A549 treated with AZD2906 at 1 μM for 4 hours (cell line): ENCODE measurements at places on chromosomes 2 and 18. TPM values are rescaled to one million over a fixed set of nuclear protein-coding genes. Genes with fewer than 3 reads are reported as not detected.

The TEKT4 gene
- total RNA-seq, result not detected in 5 replicates

The PPP1R1C gene
- 1.3 to 2.1 TPM (median 1.6 TPM) in 5 replicates for total RNA-seq

The DNAJC10 gene
- 52.1 to 67.2 TPM (median 63.3 TPM) in 5 replicates for total RNA-seq

The ABCG5 gene
- total RNA-seq, result not detected in 5 replicates

The TMEM247 gene
- total RNA-seq, result not detected in 5 replicates

The LRRTM4 gene
- not detected in 5 replicates for total RNA-seq

The COL4A3 gene
- total RNA-seq, result 0.60 to 0.96 TPM (median 0.80 TPM) in 5 replicates

The EVA1A gene
- 7.8 to 10.1 TPM (median 8.6 TPM) in 5 replicates for total RNA-seq

The CHST9 gene
- 0.01 to 0.02 TPM in 2 of 5 replicates, not detected in the others for total RNA-seq

The CCDC148 gene
- 0.22 to 0.62 TPM (median 0.39 TPM) in 5 replicates for total RNA-seq

The MEIS1 gene
- total RNA-seq, result 1.6 to 2.0 TPM (median 1.7 TPM) in 5 replicates

The TNFAIP6 gene
- 0.51 to 0.89 TPM (median 0.87 TPM) in 5 replicates for total RNA-seq

The CDK15 gene
- not detected in 5 replicates for total RNA-seq

The KLF11 gene
- 2.4 to 4.1 TPM (median 3.7 TPM) in 5 replicates for total RNA-seq

The MYOM1 gene
- 0.10 to 0.32 TPM (median 0.13 TPM) in 5 replicates for total RNA-seq

The HOXD12 gene
- not detected in 5 replicates for total RNA-seq

The RAPH1 gene
- 5.8 to 8.1 TPM (median 6.9 TPM) in 5 replicates for total RNA-seq

The ALMS1 gene
- total RNA-seq, result 7.9 to 10.2 TPM (median 9.3 TPM) in 5 replicates

The PRKAG3 gene
- not detected in 5 replicates for total RNA-seq

The ALPI gene
- 0.05 TPM in 1 of 5 replicates, not detected in the others for total RNA-seq

The C1QL2 gene
- 0.31 to 0.76 TPM (median 0.64 TPM) in 5 replicates for total RNA-seq

The GALNT14 gene
- 42.1 to 47.2 TPM (median 44.8 TPM) in 5 replicates for total RNA-seq

The NTSR2 gene
- total RNA-seq, result 0.05 to 0.08 TPM in 2 of 5 replicates, not detected in the others

The IL36A gene
- total RNA-seq, result not detected in 5 replicates

The IL36RN gene
- 0.02 to 0.11 TPM (median 0.02 TPM) in 3 of 5 replicates, not detected in the others for total RNA-seq

The EFR3B gene
- 7.7 to 10.1 TPM (median 8.0 TPM) in 5 replicates for total RNA-seq

The CPO gene
- total RNA-seq, result 0.05 to 0.11 TPM (median 0.09 TPM) in 4 of 5 replicates, not detected in the other

The CFAP65 gene
- 0.11 to 0.32 TPM (median 0.17 TPM) in 5 replicates for total RNA-seq

The LDLRAD4 gene
- total RNA-seq, result 1.1 to 3.3 TPM (median 2.4 TPM) in 5 replicates

The PLCL1 gene
- total RNA-seq, result 0.02 TPM in 1 of 5 replicates, not detected in the others

The TUBA4B gene
- 0.10 to 0.32 TPM (median 0.12 TPM) in 5 replicates for total RNA-seq

The GKN2 gene
- 1.9 to 3.2 TPM (median 2.5 TPM) in 5 replicates for total RNA-seq

The UGT1A8 gene
- 0.03 to 0.10 TPM (median 0.07 TPM) in 3 of 5 replicates, not detected in the others for total RNA-seq

The UBXN2A gene
- total RNA-seq, result 19.4 to 23.5 TPM (median 21.1 TPM) in 5 replicates

The MC5R gene
- total RNA-seq, result 0.03 to 0.06 TPM (median 0.05 TPM) in 3 of 5 replicates, not detected in the others

The NMS gene
- not detected in 5 replicates for total RNA-seq

The CAPN10 gene
- 13.5 to 26.8 TPM (median 24.5 TPM) in 5 replicates for total RNA-seq

The CAVIN2 gene
- total RNA-seq, result 45.9 to 78.6 TPM (median 67.9 TPM) in 5 replicates

The RSAD2 gene
- total RNA-seq, result 0.13 to 0.25 TPM (median 0.22 TPM) in 5 replicates

The CCDC178 gene
- not detected in 5 replicates for total RNA-seq

The CIAO1 gene
- total RNA-seq, result 76.1 to 86.0 TPM (median 84.2 TPM) in 5 replicates

The DSEL gene
- 0.34 to 0.51 TPM (median 0.40 TPM) in 5 replicates for total RNA-seq

The KLHL14 gene
- total RNA-seq, result not detected in 5 replicates

The DSC3 gene
- 1.00 to 1.9 TPM (median 1.2 TPM) in 5 replicates for total RNA-seq

The SNED1 gene
- 0.53 to 1.5 TPM (median 1.1 TPM) in 5 replicates for total RNA-seq

The SAG gene
- not detected in 5 replicates for total RNA-seq

The PLB1 gene
- total RNA-seq, result 1.6 to 2.4 TPM (median 1.9 TPM) in 5 replicates

The NAT8 gene
- total RNA-seq, result not detected in 5 replicates

The RGPD3 gene
- 0.07 to 0.18 TPM (median 0.16 TPM) in 5 replicates for total RNA-seq

The GALR1 gene
- not detected in 5 replicates for total RNA-seq

The KLHL29 gene
- 4.9 to 6.8 TPM (median 5.7 TPM) in 5 replicates for total RNA-seq

The AGXT gene
- not detected in 5 replicates for total RNA-seq

The RBM43 gene
- 1.9 to 3.3 TPM (median 3.1 TPM) in 5 replicates for total RNA-seq

The RUFY4 gene
- total RNA-seq, result 0.08 TPM in 1 of 5 replicates, not detected in the others

The TOGARAM2 gene
- total RNA-seq, result 0.05 to 0.52 TPM (median 0.20 TPM) in 5 replicates

The SULT1C4 gene
- not detected in 5 replicates for total RNA-seq

The INPP5D gene
- 0.49 to 0.74 TPM (median 0.53 TPM) in 5 replicates for total RNA-seq

The TCF4 gene
- total RNA-seq, result 1.1 to 2.2 TPM (median 1.5 TPM) in 5 replicates

The SERPINB10 gene
- not detected in 5 replicates for total RNA-seq
